ENCODE measurements at places on chromosomes 16 and 17.

DNA sequence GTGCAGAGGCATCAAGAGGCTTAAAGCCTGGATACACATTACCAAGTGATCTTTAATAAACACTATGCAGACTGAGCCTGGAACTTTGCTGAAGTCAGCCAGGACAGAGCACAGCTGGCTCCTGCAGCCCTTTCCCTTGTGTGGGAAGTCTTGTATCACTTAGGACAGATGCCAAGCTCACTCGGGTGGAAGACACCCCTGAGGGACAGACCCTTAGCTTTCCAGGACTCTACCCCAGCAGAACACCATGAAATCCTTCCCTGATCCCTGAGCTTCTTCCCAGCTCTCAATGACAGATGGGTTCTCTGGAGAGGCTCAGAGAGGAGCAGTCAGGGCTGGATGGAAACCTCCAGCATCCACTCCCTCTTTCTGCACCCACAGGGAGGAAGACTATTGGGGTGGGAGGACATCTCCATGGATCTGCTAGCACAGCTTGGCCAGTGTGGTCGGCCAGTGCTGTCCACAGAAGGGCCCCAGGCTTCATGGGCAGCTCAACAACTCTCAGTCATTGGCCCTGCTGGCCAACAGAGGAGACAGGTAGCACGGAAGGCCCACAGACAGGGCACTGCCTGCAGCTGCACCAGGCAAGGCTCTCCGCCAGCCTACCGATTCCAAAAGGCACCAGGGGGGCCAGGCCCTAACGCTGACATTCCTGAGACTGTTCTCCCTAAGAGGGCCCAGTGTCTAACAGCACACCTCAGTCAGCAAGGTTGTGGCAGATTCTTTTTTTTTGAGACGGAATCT, 15.9 kb downstream of the RAB5C start:
- DNase-seq, result no peak

- no peak for DNase-seq
Observed at GRCh38 chr17:75011401-75012095, 922 bp upstream of the MRPL58 start.

DNA sequence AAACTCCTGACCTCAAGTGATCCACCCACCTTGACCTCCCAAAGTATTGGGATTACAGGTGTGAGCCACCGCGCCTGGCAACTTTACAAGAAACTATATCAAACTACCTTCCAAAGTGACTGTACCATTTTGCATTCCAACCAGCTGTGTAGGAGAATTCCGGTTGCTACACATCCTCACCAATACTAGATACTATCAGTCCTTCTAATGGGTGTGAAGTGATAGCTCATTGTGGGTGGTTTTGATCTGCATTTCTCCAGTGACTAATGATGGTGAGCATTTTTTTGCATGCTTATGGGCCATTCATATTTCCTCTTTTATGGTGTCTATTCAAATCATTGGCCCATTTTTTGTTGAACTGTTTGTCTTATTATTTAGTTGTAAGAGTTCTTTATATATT, 37.7 kb downstream of the SCNN1B start:
- no peak for DNase-seq

DNA sequence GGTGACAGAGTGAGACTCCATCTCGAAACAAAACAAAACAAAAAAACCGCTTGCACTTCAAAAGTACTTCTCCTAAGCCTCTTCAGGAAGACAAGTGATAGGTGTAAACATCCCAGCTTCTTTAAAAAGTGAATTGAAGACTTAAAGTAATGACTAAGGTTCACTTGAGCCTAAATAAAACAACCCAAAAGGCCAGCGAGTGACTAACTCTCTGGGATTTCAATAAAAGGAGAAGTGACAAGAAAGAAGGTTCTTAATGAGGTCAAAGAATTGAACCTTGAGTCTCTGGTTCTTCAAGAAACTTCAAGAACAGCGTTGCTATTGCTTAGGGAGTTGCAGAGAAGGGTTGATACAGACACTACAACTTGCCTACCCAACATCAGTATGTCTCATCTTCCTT, 42.2 kb downstream of the STX8 start:
- no peak for DNase-seq

DNA sequence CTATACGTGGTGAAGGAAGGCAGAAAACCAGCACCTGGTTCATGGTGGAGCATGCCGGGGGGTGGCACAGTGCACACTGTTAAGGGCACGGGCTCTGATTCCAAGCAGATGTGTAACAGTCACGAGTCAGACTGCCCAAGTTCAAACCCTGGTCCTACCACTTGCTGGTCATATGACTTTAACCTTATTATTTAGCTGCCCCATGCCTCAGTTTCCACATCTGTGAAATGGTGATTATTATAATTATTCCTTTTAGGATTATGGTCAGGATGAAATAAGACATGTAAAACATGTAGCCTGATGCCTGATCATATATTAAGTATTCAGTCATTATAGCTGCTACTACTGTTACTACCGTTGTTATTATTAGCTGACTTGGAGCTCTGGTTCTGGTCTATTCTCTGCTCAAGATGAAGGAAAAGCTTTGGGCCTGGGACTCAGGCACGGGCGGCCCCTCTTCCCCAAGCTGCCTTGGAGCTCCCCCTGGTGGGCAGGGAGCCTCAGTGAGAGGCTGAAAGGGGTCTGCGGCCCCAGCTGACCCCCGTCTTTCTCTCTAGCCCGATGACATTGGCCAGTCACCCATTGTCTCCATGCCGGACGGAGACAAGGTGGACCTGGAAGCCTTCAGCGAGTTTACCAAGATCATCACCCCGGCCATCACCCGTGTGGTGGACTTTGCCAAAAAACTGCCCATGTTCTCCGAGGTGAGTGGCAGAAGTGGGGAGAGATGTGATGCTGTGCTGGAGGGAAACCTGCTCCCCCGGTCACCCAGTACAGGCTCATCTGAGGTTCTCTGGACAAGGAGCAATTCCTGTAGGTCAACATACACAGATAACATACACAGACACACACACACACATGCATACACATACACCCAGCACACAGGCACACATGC, 14.0 kb downstream of the NR1D1 start:
- DNase-seq, result no peak

DNA sequence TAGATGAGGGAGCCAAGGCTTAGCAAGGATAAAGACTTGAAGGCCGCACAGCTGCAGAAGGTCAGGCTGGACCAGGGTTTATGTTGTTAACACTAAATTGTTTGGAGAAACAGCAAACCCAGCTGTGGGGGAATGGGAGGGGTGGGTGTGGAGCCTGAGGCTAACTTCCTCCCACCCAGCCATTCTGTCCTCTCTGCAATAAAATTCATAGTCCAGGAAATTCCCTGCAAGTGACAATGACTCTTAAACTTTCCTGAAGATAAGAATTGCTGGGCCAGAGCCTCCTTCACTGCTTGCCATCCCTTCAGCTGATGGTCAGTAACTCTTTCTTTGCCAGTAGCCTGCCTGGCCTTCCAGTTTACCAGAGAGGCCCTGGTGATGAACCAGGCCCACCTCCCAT, 19.4 kb upstream of the ATP5MC1 start:
- no peak for DNase-seq

- no peak for DNase-seq
Observed at GRCh38 chr17:7530023-7530900, 18.6 kb upstream of the TNFSF12 start.

- DNase-seq, result no peak
Observed at GRCh38 chr17:83101805-83102480, 22.5 kb downstream of the METRNL start.

- DNase-seq, result no peak
Observed at GRCh38 chr16:1337486-1337885, 4.0 kb downstream of the BAIAP3 start.

GRCh38 chr17:2062571-2063183, 7.8 kb downstream of the HIC1 start:
- DNase-seq, result no peak

DNA sequence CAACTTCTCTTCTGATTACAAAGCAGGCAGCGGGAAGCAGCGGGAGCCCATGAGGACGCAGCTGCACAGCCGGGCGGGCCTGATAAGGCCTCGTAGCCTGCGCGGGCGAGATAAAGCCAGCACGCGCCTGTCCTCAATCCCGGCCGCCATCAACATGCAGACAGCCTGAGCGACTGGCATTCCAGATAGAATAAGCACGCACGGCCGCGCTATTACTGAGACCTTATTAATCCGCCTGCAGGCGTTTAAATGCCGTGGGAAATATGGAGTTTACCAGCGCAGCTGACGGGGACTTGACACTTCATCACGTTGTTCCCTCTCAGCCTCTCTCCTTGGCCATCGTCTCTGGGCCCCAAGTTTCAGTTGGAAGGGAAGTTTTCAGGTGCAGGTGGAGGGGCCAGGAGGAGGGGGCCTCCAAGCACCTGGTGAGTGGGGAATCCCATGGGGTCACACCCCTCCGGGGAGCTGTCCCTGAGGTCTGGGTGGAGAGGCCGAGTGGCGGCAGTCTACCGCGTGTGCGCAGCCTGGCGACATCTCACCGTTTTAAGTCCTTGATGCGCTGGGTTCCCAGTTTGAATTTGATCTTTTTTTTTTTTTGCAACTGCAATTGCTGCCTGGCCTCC, 27.3 kb upstream of the CBFA2T3 start:
- DNase-seq, result no peak

- DNase-seq, result no peak
Observed at GRCh38 chr17:1053661-1054360, 56.9 kb downstream of the TIMM22 start.

- no peak for DNase-seq
Observed at GRCh38 chr16:57175896-57176295, 9.9 kb downstream of the PSME3IP1 start.

DNA sequence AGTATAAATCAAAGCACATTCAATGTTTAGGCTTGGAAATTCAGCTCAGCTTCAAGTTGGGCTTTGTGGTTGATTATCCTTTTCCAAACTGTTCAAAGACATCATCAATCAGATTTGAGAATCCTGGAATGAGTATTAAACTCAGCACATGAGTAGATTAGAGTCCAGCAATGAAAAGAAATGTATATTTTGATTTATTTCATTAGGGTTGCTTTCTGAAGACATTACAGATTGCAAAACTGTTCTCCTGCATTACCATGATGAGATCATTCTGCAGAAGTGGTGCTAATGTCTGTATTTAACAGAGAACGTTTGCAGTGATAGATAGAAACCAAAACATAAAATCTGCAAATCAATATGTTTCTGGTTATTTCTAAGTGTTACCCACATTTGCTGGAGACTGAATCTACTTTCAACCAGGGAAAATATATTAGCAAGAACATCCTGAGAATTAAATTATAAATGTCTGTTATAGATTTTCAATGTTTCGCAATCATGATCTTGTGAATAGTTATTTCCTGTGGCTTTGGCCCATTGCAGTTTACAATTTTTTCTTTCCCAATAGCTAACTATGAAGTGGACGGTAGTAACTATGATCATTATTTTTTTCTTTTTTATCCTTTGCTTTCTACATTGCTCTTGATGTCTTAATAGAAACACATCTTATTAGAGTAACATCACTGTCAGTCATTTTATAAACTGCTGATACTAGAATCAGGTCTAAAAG, 1125.7 kb upstream of the GOT2 start:
- DNase-seq, result no peak

DNA sequence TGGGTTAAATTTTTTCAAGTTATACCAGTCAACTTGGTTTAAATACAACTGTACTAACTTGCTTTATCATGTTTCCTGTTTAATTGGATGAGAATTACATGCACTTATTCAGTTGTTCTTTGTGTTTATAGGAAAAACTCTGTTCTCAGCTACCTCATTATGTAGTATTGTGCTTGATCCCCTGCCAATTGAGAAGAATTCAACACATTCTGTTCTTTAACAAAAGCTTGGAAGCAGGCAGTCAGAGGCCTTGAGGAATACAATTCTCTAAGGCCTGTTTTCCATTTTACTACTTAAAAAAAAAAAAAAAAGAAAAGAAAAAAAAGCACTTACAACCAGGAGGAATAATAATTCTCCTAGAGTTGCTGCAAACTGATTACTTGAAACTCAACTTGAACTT, 60.6 kb upstream of the CMIP start:
- no peak for DNase-seq

DNA sequence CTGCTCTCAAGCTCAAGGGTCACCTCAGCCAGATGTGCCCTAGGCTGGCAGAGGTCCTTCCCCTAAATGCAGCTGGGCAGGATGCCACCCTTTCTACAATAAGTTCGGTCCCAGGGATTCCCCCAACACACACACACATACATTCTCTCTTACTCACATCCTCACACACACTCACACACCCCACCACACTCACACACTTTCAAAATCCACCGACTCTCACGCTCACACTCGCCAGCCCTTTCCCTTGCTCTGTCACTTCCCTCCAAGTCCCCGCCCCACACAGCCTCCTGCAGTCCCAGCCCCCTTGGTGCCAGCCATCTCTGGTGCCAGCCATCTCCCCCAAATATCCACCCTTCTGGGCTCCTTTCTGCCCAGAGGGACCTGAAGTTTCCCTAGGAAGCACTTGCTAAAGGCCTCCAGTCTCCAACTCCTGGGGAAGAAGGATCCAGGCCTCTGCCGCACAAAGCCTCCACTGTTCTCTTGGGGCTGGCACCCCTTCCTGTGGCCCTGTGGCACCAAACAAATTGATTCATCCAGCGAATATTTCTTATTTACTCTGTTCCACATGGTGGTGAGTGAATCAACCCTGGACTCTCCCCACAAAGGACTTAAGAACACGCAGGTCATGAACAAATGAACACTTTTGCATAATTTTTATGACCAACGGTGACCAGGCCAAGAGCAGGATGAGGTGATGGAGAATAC, 3.8 kb upstream of the USP36 start:
- DNase-seq, result no peak

- DNase-seq, result no peak
Observed at GRCh38 chr17:45077643-45078042, 16.5 kb downstream of the NMT1 start.

GRCh38 chr16:81539009-81539758, 94.6 kb downstream of the CMIP start:
- no peak for DNase-seq

GRCh38 chr16:56513091-56513490, 6.7 kb downstream of the BBS2 start:
- DNase-seq, result no peak

GRCh38 chr16:27698746-27699145, 148.8 kb downstream of the KATNIP start:
- no peak for DNase-seq

GRCh38 chr17:66345264-66345663, 42.9 kb downstream of the PRKCA start:
- DNase-seq, result no peak

DNA sequence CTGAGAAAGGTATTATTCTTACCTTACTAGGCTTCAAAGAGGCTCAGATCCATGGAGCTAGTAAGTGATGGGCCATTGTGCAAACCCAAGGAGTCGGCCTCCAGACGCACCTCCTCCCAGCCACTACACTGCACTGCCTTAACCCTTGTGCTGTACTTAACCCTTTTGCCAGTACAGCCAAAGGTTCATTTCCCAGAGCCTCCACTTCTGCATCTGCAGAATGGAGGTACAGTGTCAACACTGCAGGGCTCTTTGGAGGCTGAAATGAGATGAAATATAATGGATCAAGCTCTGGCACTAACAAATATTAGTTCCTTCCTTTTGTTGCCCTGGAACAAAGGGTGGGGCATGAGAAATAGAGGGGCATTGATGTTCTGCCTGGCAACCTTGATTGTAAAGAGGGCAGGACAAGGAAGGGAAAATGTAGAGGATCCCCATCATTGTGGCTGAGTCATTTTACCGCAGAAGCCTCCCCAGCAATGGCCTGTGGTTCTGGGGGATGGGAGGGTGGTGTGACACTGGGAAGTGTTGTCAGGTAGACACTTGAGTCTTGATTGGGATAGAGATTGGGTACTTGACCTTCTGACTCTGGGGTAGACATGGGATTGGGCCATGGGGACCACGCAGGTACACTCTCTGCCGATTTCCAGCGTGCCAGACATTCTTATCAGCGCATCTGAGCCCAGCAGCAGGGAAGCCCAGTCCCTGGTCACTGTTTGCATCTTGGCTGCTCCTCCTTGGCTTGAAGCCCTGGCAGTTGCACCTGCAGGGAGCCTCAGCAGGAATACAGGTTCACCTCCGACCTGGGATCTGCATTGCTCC, 84.0 kb downstream of the MSI2 start:
- no peak for DNase-seq

Measured in smooth muscle cell of the brain vasculature (primary cell).